Psoas muscle (tissue), 8 donors: ENCODE measurements at places on chromosomes 11 and 22. TPM values are rescaled to one million over a fixed set of nuclear protein-coding genes. Genes with fewer than 3 reads are reported as not detected.

- DNase-seq: no peak
Measured at GRCh38 chr11:96257972-96258934, 84.7 kb downstream of the MAML2 start.

The GRAP2 gene
- 0.18 TPM for total RNA-seq

DNA sequence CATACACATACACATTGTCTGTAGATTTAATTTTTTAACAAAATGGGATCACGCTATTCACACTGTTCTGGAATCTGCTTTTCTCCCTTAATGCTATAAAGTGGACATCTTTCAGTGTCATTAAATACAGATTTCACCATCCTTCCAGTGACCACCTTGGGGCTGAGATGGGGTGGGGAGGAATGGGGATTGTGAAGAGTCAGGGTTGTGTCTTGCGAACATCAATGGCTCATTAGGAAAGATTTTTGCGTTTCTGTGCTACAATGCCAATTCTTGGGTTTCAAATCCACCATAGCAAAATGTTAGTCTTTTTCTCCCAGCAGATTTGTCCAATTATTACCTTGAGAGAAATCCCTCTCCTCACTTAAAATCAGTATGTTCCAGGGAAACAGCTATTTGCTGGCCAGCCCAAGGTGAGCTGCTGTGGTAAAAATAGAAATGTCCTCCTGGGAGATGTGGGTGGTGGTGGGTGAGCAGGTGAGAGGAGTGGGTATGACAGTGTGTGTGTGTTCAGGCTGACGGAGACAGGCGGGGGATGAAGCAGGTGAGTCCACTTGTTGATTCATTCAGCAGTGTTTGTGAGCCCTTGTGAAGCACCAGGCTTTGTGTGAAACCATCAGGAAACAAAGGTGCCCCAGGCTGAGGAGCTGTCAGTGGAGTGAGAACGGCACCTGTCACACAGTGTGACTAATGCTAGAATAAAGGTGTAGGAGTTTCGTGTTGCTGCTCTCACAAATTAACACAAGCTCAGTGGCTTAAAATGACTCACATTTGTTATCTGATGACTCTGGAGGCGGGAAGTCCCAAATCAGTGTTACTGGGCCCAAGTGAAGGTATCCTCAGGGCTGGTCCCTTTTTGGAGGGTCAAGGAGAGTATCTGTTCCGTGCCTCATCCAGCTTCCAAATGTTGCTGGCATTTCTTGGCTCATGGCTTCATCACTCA lies 1.7 kb upstream of the CBX6 start:
- no peak for DNase-seq

The CASP12 gene
- not detected for total RNA-seq

The ART5 gene
- total RNA-seq: 2.6 TPM
